Activated naive CD8-positive, alpha-beta T cell treated with anti-CD3 and anti-CD28 coated beads for 36 hours (primary cell): ENCODE measurements at places on chromosomes 5 and 9. TPM values are rescaled to one million over a fixed set of nuclear protein-coding genes. Genes with fewer than 3 reads are reported as not detected.

Gene PCDH1
- not detected for total RNA-seq

Gene DOCK8
- total RNA-seq = 130 TPM

- DNase-seq = no peak
These were observed 106.8 kb upstream of the RASGRF2 start for GRCh38 chr5:80853413-80853812.

DNA sequence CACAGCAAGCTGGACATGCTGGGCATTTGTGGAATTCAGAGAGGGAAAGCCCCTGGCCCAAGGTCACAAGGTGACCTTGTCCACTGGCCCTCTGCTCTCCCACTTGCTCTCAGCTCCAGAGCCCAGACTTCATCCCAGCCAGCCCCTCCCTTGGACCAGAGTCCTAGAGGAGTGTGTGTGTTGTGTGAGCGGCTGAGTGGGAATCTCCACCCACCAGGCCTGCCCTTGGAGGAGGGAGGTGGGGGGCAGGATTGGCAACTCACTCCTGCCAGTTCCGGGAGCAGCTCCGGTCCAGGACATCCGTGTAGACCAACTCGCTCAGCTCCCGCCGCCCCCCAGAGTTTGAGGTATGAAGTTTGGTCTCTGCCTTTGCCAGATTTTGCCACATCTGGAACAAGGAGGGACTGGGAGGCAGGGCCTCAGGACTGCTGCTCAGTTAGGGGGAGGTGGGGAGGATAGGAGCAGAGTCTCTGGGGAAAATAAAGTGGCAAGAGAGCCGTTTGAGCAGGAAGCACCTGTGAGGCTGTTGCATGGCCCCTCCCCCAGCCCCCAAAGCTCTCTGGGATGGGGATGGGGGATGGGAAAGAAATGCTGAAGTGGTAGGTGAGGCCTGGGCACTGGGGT lies 1.4 kb downstream of the MZB1 start:
- no peak for DNase-seq

DNA sequence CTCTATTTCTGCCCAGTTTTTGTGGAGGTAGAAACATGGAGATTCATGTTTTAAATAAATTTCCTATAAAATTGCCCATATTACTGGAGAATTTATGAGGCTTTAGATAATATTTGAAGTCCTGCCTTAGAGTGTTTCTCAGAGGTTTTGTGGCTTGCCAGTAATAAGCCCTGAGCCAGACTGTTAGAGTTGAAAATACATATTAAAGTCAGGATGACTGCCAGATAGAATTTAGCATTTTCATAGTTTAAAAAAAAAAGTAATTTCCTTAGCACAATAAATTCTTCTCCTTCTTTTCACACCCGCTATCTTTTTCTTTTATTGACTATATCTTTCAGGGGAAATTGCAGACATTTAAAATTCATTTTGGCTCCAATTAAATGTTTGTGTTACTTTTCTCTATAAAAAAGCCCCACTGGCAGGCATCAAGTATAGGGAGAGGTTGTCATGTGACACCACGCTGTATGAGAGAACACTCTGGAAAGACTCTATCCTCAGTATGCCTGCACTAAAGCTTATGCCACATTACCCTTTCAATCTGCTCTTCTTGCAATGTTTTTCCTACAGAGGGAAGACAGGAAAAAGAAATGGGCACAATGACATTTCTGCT lies 135.2 kb downstream of the MPDZ start:
- no peak for DNase-seq
